ENCODE measurements at places on chromosomes 2 and 18. TPM values are rescaled to one million over a fixed set of nuclear protein-coding genes. Genes with fewer than 3 reads are reported as not detected.
A peak's percentile ranks its signal among the peaks of the same experiment; 100 is the strongest.

ELP2 gene
- polyA plus RNA-seq: 120 TPM

LRRC30 gene
- polyA plus RNA-seq: not detected

ONECUT2 gene
- polyA plus RNA-seq: 0.04 TPM

FSHR gene
- not detected for polyA plus RNA-seq

METTL8 gene
- polyA plus RNA-seq: 13.8 TPM

RAB6C gene
- polyA plus RNA-seq: 0.42 TPM

ERFE gene
- 0.28 TPM for polyA plus RNA-seq

BCL2 gene
- 11.1 TPM for polyA plus RNA-seq

ATP8B1 gene
- polyA plus RNA-seq: 19.2 TPM

CABLES1 gene
- polyA plus RNA-seq: 64.3 TPM

DTNA gene
- polyA plus RNA-seq: 10.4 TPM

DNA sequence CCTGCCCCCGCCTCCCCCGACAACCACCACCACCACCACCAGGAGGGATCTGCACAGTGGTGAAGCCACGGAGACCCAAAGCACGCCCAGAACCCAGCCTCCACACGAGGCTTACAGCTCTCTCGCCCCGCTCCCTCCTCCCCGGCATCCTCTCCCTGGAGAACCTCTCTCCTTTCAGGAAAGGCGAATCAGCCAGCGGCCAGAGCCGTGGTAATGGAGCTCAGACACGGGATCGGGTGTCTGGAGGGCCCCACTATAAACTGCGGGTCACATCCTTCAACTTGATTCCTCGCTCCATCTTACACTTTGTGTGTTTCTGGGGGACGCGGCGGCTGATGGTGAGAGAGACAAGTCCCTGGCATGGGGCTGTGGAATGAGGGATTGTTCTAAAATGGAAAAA, 271.5 kb upstream of the SIX2 start:
- H3K4me1 ChIP-seq: no peaks in the 10 kb centered on the region
- H3K36me3 ChIP-seq: no peaks in the 10 kb centered on the region
- DNase-seq: no peak
- H3K4me3 ChIP-seq: no peak overlapping the region
- no peak overlapping the region for H3K27ac ChIP-seq

GRCh38 chr2:199404841-199405240, 52.9 kb downstream of the SATB2 start:
- no peak overlapping the region for H3K4me3 ChIP-seq
- H3K4me1 ChIP-seq: no peaks in the 10 kb centered on the region
- H3K27me3 ChIP-seq: no peaks in the 10 kb centered on the region

DNA sequence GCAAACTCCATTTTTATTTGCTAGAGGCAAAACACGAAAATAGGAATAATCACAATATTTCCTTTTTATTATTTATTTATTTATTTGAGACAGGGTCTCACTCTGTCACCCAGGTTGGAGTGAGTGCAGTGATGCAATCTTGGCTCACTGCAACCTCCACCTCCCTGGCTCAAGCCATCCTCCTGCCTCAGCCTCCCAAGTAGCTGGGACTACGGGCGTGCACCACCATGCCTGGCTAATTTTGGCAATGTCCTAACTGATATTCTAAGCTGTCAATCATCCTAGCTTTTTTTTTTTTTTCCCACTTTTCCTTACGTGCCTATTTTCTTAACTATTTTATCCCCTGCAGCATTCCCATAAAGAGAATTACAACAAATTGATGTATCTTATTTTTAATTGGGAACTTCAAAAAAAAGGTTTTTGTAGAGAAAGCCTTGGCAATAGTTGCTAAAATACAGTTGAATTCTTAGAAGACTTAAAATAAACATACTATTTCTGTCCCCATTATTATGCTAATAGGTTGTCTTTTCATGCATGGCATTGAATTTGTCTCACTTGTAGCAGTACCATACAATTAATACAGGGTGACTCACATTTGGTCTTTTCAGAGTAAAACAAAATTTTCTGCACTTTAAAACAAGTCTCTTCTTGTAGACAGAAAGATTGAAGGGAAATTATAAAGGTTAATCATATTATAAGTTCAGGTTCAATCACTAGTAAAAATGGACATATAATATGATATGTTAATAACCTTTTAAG, 153.5 kb downstream of the SLC39A10 start:
- no peak overlapping the region for H3K4me3 ChIP-seq
- no peak for DNase-seq
- H3K36me3 ChIP-seq: no peaks in the 10 kb centered on the region
- H3K27me3 ChIP-seq: no peaks in the 10 kb centered on the region

DNA sequence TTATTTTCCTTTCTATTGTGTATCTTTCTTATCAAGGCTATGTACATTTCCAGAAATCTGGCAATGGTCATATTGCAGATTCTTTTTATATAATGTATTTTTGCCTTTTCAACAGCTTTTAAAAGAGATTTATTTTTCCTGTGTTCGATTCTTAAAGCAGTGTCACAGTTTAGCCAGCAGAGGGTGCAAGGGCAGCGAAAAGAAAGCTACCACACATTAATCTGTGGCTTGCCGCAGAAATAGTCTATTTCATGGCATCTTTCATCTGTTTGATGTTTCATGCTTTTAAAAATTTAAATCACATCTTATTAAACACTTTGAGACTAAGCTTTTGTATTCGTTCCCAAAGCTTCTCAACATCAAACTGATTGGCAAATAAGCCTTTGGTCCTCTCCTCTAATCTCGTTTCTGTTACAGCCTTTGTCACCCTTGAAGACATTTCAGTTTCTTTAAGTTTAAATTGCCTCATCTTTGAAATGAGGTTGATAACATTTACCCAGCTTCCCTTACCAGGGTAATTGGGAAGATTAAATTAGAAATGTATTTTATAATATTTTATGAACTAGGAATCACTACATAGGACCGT, 73.3 kb downstream of the PIK3C3 start:
- no peak overlapping the region for H3K4me3 ChIP-seq
- peak; percentile 12 for DNase-seq
- no peaks in the 10 kb centered on the region for H3K4me1 ChIP-seq
- no peaks in the 10 kb centered on the region for H3K27me3 ChIP-seq

DNA sequence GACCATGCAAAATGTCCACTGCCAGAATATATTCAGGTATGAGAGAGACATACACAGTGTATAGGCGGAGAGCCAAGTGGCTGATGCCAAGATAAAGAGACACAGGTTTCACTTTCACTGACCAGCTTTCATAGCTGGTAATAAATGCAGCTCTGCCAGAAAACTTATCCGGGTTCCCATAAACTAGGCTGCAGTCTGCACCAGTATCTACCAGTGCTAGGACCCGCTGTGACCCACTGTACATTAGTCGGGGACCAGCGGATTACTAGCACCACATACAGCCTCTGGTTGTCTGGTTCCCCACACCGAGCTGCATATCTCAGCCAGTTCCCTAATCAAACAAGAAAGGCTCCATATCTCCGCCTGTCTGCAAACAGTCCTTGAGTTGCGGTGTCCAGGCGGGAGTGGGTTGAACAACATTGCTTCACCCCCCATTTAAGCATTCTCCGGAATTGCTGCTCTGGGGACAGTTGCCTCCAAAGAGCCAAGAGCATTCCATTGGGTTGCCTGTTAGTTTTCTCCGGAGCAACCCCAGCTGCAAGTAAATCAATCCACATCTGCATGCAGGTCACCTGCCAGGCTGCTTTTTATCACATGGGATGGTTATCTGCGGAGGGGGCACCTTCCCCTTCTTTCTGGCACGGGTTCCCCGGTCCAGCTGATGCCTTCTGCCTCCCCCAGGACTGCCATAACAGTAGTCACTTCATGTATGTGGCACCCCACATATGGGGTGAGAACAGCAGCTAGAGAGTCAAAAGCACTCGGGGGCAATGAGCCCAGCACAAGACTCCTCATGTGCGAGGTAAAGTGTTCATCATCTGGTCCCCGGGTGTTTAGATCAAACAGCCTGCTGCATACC, 18.0 kb upstream of the KLHL23 start:
- DNase-seq: no peak
- H3K4me3 ChIP-seq: peak overlapping the region; percentile 21

GRCh38 chr2:157414050-157414449, 29.8 kb downstream of the CYTIP start:
- DNase-seq: no peak
- H3K27me3 ChIP-seq: no peaks in the 10 kb centered on the region
- peaks cover 13% of the 10 kb centered on the region for H3K36me3 ChIP-seq
- H3K4me3 ChIP-seq: no peak overlapping the region
- no peak overlapping the region for H3K27ac ChIP-seq

DNA sequence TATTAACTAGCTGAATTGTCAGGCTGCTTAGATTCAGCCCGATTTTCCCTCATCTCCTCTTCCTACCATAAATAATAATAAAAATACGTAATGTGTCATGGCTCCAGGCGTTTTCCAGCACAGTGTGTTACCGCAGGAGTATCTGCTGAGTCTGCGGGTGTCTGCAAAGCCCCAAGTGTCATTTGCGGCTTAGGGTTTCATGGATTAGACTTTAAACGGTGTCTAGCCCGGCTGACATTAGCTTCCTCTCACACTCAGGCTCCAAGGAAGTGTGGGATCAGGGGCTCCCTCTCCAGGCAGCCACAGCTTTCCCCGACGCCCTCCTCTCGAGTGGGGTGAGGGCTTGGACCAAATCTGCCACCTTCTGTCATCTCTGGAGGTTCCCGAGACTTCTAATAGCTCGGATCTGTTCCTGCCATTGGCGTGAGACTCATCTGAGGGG, 14.1 kb upstream of the HOXD1 start:
- no peaks in the 10 kb centered on the region for H3K36me3 ChIP-seq
- no peak overlapping the region for H3K4me3 ChIP-seq
- no peak overlapping the region for H3K27ac ChIP-seq
- DNase-seq: no peak

GRCh38 chr2:36849265-36849664, 117.1 kb downstream of the STRN start:
- H3K4me1 ChIP-seq: no peaks in the 10 kb centered on the region
- DNase-seq: no peak
- no peaks in the 10 kb centered on the region for H3K27me3 ChIP-seq
- no peak overlapping the region for H3K4me3 ChIP-seq

GRCh38 chr2:222799262-222799918, 61.4 kb upstream of the ACSL3 start:
- no peak overlapping the region for H3K4me3 ChIP-seq
- no peak for DNase-seq

DNA sequence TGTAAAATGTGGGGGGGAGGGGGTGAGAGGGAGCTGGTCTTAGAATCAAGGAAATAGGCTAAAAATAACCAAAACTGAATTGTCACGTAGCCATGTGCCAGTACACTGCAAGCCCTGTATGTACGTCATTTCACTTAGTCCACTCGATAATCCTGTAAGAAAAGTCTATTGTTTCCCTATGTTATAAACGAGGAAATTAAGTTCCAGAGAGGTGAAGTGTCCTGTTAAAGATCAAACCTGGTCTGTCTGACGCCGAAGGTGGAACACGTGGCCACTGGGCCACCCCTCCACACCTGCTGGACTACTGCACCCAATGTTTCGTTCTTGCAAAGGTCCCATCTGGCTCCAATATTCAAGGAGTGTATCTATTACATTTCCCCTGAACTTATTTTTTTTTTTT, 29.6 kb downstream of the TFCP2L1 start:
- no peak overlapping the region for H3K4me3 ChIP-seq
- peaks cover 14% of the 10 kb centered on the region for H3K27me3 ChIP-seq
- DNase-seq: peak; percentile 63
- no peaks in the 10 kb centered on the region for H3K4me1 ChIP-seq

DNA sequence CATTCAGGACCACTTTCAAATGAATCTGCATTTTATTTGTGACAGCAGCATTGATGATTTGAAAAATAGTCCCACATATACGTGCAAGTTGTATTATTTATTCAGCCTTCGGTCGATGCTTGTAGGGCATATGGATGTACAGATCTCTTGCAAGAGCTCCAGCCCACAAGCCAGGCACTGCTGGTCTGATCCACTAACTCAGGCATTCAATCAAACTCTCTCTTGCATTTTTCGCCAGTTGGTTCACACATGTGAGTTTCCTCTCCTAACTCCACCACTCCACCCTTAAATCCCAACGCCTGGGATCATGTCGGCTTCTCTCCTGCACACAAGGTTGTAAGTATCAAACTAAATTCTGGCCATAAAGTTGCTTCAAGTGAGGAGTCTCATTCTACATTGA, 318.7 kb downstream of the CYP26B1 start:
- no peaks in the 10 kb centered on the region for H3K27me3 ChIP-seq
- no peak for DNase-seq
- no peak overlapping the region for H3K27ac ChIP-seq
- H3K4me1 ChIP-seq: no peaks in the 10 kb centered on the region

GRCh38 chr2:124339709-124340108, 314.6 kb downstream of the CNTNAP5 start:
- DNase-seq: no peak
- no peak overlapping the region for H3K27ac ChIP-seq
- no peaks in the 10 kb centered on the region for H3K36me3 ChIP-seq

- H3K27me3 ChIP-seq: no peaks in the 10 kb centered on the region
- no peak overlapping the region for H3K27ac ChIP-seq
Measured at GRCh38 chr2:141728886-141729285, 401.9 kb downstream of the LRP1B start.

- no peaks in the 10 kb centered on the region for H3K4me1 ChIP-seq
- no peak for DNase-seq
- no peaks in the 10 kb centered on the region for H3K36me3 ChIP-seq
- H3K27me3 ChIP-seq: no peaks in the 10 kb centered on the region
- H3K4me3 ChIP-seq: no peak overlapping the region
- H3K27ac ChIP-seq: no peak overlapping the region
Measured at GRCh38 chr2:61229936-61230335, 67.9 kb downstream of the C2orf74 start.

GRCh38 chr2:60527762-60528161, 25.7 kb downstream of the BCL11A start:
- H3K4me3 ChIP-seq: no peak overlapping the region

DNA sequence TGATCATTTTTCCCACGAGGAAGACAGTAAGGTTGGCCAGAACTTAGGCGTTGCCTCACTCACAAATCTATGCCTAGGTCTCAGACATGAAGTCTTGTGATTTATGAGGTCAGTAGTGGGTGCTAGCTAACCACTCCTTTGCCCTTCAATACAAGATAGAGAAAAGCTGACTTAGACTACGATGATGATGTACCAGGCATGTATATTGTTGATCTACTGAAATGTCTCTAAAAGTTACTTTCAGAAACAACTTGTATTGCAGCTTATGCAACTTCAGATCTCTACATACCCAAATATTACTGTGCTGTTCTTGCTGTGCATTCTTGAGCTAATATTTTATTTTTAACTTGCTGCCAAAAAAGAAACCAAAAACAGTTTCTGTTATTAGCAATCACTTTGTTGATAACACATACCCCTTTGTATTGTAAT, 30.6 kb downstream of the MAPRE2 start:
- H3K27me3 ChIP-seq: no peaks in the 10 kb centered on the region
- DNase-seq: no peak
- H3K4me1 ChIP-seq: peaks cover 35% of the 10 kb centered on the region

DNA sequence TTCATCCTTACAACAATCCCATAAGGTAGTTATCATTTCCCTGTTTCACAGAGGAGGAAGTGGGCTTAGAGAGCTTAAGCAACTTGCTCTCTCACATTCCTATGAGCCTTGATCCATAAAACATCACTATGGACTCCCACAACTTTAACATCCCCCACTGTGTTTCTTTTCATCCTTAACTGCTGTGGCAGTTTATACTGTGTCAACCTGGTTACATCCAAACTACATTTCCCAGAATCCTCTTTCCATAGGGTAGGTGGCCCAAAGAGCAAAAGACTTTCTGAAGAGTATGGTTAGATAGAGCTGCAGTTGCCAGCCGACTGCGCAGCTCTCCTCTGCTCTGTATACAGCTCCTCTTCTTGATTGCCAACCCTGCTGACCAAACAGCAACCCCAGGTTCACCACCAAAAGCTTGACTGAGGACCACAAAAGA, 22.5 kb downstream of the MAP3K2 start:
- no peak overlapping the region for H3K4me3 ChIP-seq
- H3K27me3 ChIP-seq: no peaks in the 10 kb centered on the region
- peaks cover 59% of the 10 kb centered on the region for H3K4me1 ChIP-seq
- DNase-seq: no peak
- H3K27ac ChIP-seq: no peak overlapping the region

Measured in left lung (tissue), 14 donors.